Stimulated activated CD8-positive, alpha-beta memory T cell treated with anti-CD3 and anti-CD28 coated beads, Interleukin-15, amount 100 ng/mL, for 24 hours (primary cell): ENCODE measurements at places on chromosomes 12 and 14.

- DNase-seq: no peak
Measured at GRCh38 chr14:54140551-54140950, 183.9 kb upstream of the BMP4 start.

GRCh38 chr12:130968611-130969010, 14.9 kb downstream of the ADGRD1 start:
- no peak for DNase-seq

GRCh38 chr14:88044776-88045446, 40.0 kb downstream of the GPR65 start:
- no peak for DNase-seq

DNA sequence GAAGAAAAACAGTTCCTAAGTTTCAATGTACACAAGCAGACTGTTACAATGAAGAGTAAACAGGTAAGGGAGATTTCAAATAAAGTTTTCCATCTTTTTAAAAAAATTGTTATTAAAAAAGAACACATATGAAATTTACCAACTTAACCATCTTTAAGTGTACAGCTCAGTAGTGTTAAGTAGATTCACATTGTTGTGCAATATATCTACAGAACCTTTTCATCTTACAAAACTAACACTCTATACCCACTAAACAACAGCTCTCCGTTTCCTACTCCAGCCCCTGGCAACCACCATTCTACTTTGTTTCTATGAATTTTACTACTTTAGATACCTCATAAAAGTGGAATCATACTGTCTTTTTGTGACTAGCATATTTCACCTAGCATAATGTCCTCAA, 139.5 kb downstream of the SLC25A21 start:
- no peak for DNase-seq

DNA sequence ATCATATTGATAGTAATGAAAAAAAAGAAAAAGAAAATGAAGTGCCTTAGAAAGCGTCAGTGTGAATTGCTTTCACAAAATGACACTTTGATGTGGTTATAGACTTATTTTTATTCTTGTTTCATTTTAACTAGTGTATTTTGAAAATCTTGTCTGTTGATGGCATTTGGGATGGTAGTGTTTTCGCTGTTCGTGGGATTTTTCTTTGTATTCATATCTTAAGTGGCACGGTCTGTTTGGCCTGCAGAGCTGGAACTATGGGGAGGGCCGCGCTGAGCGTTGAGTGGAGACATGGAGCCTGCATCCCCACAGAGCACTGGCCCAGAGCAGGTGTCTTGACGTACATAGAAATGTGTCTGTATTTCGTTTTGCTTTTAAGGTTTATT, 61.6 kb downstream of the WDR20 start:
- no peak for DNase-seq

GRCh38 chr14:76293923-76294322, 82.0 kb upstream of the ESRRB start:
- DNase-seq: no peak

DNA sequence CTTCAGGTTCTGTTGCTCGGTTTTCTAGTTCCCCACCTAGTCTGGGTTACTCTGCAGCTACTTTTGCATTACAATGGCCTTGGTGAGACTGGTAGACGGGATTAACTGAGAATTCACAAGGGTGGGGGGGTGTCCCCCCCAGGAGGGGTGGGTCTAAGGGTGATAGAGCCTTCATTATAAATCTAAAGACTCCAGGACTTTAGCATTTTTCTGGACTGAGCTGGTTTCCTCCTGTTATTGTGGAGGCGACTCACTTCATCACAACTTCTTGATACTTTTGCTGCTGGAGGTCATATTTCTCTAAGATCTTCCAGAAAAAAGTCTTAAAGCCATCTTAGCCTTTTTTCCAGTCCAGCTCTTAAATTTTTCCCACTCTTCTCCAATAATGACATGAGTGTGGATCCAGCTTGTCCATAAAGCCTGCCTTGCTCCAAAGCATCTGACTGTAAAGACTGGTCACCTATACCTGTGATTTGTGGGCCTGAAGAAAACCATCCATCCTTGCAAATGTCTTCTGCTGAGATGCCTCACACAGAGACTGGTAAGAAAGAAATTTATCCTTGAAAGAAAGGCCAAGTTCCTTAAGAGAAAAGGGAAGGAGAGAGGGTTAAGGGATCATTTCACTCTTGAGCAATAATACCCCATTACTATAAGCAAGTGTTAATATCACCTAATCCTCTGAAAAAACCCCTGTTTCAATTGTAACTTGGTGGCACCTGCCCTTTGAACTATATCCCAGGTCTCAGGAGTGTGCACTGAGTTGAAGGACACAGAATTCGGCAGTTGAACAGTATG, 19.7 kb upstream of the SLC2A14 start:
- DNase-seq: no peak
